Activated CD8-positive, alpha-beta T cell treated with anti-CD3 and anti-CD28 coated beads for 36 hours (primary cell): ENCODE measurements at places on chromosomes 12 and 14.

DNA sequence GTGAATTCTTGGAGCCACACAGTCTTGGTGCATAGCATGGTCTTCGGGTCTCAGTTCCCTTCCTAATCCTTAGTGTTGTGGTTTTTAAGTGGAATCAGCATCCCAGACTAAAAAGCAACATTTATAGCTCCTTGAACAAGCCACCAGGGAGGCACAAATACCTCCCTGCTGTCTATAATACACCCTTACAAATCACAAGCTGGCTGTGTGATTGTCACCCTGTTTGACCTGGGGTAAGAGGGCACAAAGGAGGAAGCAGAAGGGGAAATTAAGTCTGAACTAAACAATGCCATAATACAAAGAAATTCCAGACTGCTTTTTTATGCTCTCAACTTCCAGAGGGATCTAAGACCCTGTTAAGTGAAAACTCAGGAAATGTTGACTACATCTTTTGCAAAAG, 7.7 kb upstream of the MMP19 start:
- no peak overlapping the region for H3K27ac ChIP-seq
- no peak for DNase-seq
- H3K4me1 ChIP-seq: peaks cover 16% of the 10 kb centered on the region
- H3K36me3 ChIP-seq: no peaks in the 10 kb centered on the region
- no peak overlapping the region for H3K4me3 ChIP-seq
- no peaks in the 10 kb centered on the region for H3K27me3 ChIP-seq

DNA sequence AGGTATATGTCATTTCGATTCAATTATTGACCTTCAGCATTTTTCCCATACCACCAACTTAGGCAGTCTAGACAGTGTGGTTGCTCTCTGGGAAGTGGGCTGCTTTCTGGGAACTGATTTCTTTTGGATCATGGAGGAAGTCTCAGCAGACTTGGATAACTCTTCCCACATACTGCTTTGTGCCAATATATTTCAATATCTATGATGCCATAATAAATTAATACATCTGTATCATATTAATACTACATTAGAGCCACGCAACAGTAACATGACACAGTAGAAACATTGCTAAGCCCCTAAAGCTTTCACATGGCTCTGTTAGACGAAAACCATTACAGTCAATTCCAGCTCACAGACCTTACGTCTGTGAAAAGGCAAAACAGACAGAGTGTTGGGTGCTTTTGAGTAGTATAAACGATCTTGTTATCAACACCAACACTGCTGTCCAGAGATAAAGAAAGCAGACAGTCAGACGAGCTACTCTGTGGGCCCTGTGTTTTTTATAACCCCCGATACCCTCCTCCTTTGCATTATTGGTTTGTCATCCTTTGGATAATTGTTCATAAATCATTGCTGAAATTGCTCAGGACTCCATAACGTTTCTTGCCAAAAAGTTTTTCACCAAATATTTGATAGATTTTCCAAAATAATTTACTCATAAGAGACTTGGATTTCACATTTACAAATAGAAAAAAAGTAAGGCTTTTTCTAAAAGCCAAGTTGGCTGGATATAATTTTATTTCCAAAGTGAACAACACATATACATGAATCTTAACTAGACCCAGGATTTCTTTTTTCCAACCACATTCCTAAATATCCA, 439.7 kb downstream of the ADAMTS20 start:
- H3K4me3 ChIP-seq: no peak overlapping the region
- DNase-seq: no peak
- H3K27ac ChIP-seq: no peak overlapping the region
- H3K36me3 ChIP-seq: no peaks in the 10 kb centered on the region
- no peaks in the 10 kb centered on the region for H3K4me1 ChIP-seq

- no peak for DNase-seq
- peak overlapping the region; percentile 92 for H3K27ac ChIP-seq
- H3K4me1 ChIP-seq: peaks cover 31% of the 10 kb centered on the region
- peaks cover 1% of the 10 kb centered on the region for H3K27me3 ChIP-seq
- peak overlapping the region; percentile 89 for H3K4me3 ChIP-seq
Observed at GRCh38 chr12:30696103-30696408, 387 bp upstream of the IPO8 start.

- H3K27me3 ChIP-seq: peaks cover 28% of the 10 kb centered on the region
- H3K4me3 ChIP-seq: no peak overlapping the region
Observed at GRCh38 chr12:1864456-1864855, 44.1 kb downstream of the LRTM2 start.

GRCh38 chr12:14691560-14691959, 4.8 kb downstream of the GUCY2C start:
- H3K36me3 ChIP-seq: no peaks in the 10 kb centered on the region
- H3K27ac ChIP-seq: no peak overlapping the region
- no peaks in the 10 kb centered on the region for H3K4me1 ChIP-seq
- H3K4me3 ChIP-seq: no peak overlapping the region

GRCh38 chr12:3491938-3492792, 1.2 kb downstream of the PRMT8 start:
- H3K27ac ChIP-seq: no peak overlapping the region
- no peaks in the 10 kb centered on the region for H3K36me3 ChIP-seq
- peak; percentile 63 for DNase-seq
- peaks cover 9% of the 10 kb centered on the region for H3K4me1 ChIP-seq
- H3K27me3 ChIP-seq: peaks cover 56% of the 10 kb centered on the region

- H3K36me3 ChIP-seq: no peaks in the 10 kb centered on the region
- H3K4me1 ChIP-seq: no peaks in the 10 kb centered on the region
- no peak overlapping the region for H3K27ac ChIP-seq
- H3K27me3 ChIP-seq: no peaks in the 10 kb centered on the region
- H3K4me3 ChIP-seq: no peak overlapping the region
Observed at GRCh38 chr12:88472248-88472647, 108.0 kb downstream of the KITLG start.

DNA sequence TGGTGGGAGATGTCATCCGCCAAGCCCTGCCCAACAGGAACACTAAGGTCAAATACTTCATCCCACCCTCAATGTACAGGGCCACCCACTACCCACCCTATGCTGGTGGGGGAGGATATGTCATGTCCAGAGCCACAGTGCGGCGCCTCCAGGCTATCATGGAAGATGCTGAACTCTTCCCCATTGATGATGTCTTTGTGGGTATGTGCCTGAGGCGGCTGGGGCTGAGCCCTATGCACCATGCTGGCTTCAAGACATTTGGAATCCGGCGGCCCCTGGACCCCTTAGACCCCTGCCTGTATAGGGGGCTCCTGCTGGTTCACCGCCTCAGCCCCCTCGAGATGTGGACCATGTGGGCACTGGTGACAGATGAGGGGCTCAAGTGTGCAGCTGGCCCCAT, 3.5 kb downstream of the B3GNT4 start:
- H3K36me3 ChIP-seq: peaks cover 25% of the 10 kb centered on the region
- no peak for DNase-seq
- H3K4me1 ChIP-seq: peaks cover 14% of the 10 kb centered on the region
- H3K27ac ChIP-seq: no peak overlapping the region
- no peak overlapping the region for H3K4me3 ChIP-seq
- H3K27me3 ChIP-seq: peaks cover 16% of the 10 kb centered on the region

GRCh38 chr12:53207042-53207441, at the start of gene ITGB7:
Gene ITGB7 (minus strand): TSS chr12:53207251. CDS start chr12:53200443, 6,808 bp downstream.
- no peaks in the 10 kb centered on the region for H3K27me3 ChIP-seq
- H3K4me1 ChIP-seq: peaks cover 63% of the 10 kb centered on the region
- peaks cover 36% of the 10 kb centered on the region for H3K36me3 ChIP-seq
- peak within 1 kb of the TSS; percentile 93 for H3K4me3 ChIP-seq

DNA sequence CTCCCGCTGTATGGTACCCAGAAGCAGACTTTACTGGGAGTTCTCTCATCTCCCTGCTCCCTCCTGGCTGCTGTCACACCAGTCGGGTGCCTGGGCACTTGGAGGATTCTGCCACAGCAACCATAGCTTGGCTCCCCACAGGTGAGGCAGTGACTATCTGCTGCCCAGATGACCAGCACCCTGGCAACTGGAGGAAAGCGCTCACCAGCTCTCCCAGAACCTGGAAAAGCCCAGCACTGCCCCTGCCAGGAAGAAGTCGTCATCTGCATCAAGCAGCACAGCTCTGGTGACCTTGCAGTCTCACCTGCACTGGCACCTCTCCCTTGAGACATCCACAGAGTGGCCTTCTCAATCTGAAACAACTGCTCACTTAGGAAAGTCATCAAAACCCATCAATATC, 31.9 kb upstream of the TC2N start:
- no peaks in the 10 kb centered on the region for H3K27me3 ChIP-seq
- peaks cover 6% of the 10 kb centered on the region for H3K4me1 ChIP-seq

GRCh38 chr14:91232603-91233002, 11.9 kb downstream of the GPR68 start:
- H3K4me3 ChIP-seq: no peak overlapping the region
- no peak for DNase-seq
- H3K36me3 ChIP-seq: peaks cover 52% of the 10 kb centered on the region
- H3K27ac ChIP-seq: peak overlapping the region; percentile 99
- H3K4me1 ChIP-seq: peaks cover 56% of the 10 kb centered on the region

DNA sequence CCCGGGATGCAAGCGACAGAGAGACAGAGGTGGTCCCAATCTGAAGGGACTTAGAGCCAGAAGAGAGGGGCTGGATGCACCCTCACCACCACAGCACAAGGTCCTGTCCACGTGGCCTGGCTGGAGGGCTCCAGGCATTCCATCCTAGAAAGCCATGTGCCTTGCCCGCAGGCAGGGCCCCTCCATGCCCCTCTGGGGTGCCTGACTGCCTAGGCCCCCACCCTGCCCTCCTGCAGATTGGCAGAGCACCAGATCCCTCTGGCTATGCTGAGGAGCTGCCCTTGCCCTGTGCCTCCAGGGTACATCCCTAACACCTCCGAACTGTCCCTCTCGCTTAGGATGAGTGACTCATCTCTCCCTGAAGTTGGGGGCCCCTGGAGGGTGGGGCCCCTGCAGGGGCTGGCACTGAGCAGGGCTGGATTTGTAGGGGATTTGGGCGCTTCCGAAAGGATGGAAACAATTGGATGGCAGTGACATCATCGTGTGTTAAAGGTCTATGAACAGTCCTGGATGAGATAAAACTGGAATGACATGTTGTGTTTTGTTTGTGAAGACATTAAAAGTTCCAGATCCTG, 50.9 kb downstream of the CHGA start:
- peaks cover 55% of the 10 kb centered on the region for H3K36me3 ChIP-seq
- H3K4me1 ChIP-seq: peaks cover 6% of the 10 kb centered on the region
- H3K27ac ChIP-seq: no peak overlapping the region
- no peaks in the 10 kb centered on the region for H3K27me3 ChIP-seq

DNA sequence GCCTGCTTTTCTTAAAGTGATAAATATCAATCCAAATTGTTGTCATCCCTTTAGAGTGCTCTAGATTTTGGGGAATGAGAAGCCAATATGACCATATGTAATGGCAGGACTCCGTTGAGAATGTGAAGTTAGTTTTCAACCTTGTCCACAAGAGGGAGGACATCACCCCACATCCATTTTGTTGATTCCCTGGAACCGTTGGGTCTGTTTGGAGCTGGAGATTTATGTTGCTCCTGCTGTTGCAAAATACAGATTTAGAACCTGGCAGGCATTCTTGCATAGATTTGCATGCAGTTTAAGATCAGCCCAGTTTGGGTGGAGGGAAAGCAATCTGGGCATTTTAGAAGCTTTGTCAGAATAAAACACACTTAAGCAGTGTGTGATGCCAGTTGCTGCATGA, 620.1 kb downstream of the NRXN3 start:
- no peaks in the 10 kb centered on the region for H3K4me1 ChIP-seq
- no peaks in the 10 kb centered on the region for H3K36me3 ChIP-seq
- H3K27me3 ChIP-seq: peaks cover 3% of the 10 kb centered on the region
- DNase-seq: no peak
- H3K27ac ChIP-seq: no peak overlapping the region

DNA sequence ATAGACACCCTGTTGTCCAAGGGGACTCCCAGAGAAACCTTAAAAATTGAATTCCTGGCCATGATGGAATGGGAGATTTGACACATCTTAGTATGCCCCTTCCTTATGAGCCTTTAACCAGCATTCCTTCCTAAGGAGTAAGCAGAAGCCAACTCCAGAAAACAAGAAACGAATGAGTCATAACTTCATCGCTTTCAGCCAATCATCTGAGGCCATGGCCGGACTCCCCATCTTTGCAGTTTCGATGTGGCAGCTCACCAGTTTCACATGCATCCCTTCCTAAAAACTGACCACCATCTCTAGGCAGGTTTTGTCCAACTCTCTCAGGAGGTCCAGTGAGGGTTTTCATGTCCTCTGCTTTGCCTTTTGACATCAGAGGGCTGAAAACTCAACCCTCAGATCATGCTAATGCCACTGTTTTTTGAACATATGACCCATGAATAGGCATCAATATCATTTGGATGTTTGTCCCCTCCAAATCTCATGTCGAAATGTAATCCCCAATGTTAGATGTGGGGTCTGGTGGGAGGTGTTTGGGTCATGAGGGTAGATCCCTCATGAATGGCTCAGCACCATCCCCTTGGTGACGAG, 19.9 kb downstream of the DAAM1 start:
- no peak overlapping the region for H3K4me3 ChIP-seq
- peaks cover 7% of the 10 kb centered on the region for H3K4me1 ChIP-seq
- no peaks in the 10 kb centered on the region for H3K27me3 ChIP-seq
- DNase-seq: no peak
- H3K27ac ChIP-seq: no peak overlapping the region

GRCh38 chr12:110424237-110424636, 20.7 kb upstream of the ANAPC7 start:
- no peaks in the 10 kb centered on the region for H3K27me3 ChIP-seq
- no peak overlapping the region for H3K4me3 ChIP-seq
- H3K4me1 ChIP-seq: no peaks in the 10 kb centered on the region
- no peak for DNase-seq

GRCh38 chr12:25458047-25458552, 95.0 kb downstream of the LMNTD1 start:
- no peak overlapping the region for H3K27ac ChIP-seq
- H3K36me3 ChIP-seq: no peaks in the 10 kb centered on the region
- H3K4me1 ChIP-seq: no peaks in the 10 kb centered on the region

DNA sequence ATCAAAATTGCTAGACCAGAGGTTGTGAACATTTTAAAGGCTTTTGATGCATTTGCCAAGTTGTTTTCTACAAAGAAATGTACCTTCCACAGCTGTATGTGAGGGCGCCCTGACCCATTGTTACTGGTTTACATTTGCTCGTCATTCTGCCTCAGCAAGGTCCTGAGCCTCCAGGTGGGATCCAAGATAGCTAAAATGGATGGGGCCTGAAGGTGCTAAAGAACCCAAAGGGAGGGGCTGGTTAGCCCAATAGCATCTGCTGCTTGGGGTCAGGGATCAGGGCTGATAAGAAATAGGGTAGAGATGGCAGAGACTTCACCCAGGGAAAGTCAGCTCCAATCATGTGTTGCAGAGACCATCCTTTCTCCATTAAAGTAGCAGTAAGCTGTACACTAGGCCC, 43.1 kb downstream of the GALNT16 start:
- no peak overlapping the region for H3K27ac ChIP-seq
- H3K4me1 ChIP-seq: peaks cover 5% of the 10 kb centered on the region
- H3K27me3 ChIP-seq: peaks cover 10% of the 10 kb centered on the region
- no peak for DNase-seq

- no peaks in the 10 kb centered on the region for H3K36me3 ChIP-seq
- no peak for DNase-seq
- H3K27me3 ChIP-seq: no peaks in the 10 kb centered on the region
- no peak overlapping the region for H3K4me3 ChIP-seq
- no peak overlapping the region for H3K27ac ChIP-seq
- H3K4me1 ChIP-seq: no peaks in the 10 kb centered on the region
Observed at GRCh38 chr12:81203671-81204204, 125.9 kb downstream of the ACSS3 start.
